HS-27A (cell line): ENCODE measurements at places on chromosomes 11 and 22.

DNA sequence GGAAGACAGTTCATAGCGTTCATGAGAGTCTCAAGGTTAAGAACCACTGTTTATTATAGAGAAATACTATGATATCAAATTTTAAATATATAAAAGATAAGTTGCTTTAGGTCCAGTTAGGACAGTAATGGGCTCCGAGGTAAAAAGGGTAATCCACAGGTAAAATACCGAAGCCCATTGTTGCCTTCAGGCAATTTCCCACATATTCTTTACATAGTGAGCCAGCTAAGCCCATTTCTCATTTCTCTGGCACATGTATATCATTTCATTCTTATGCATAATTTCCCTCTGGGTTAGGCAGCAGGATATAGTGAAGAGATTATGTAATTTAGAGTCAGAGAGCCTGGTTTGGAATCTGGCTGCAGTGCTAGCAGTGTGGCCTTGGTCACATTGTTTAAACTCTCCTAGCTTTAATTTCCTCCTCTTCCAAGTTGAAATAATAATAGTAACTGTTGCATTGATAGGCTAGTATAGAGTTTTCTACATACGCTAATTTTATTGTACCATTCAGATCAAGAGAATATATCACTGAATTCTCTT is 7.6 kb upstream of the POU2AF1 start:
- no peak for DNase-seq

DNA sequence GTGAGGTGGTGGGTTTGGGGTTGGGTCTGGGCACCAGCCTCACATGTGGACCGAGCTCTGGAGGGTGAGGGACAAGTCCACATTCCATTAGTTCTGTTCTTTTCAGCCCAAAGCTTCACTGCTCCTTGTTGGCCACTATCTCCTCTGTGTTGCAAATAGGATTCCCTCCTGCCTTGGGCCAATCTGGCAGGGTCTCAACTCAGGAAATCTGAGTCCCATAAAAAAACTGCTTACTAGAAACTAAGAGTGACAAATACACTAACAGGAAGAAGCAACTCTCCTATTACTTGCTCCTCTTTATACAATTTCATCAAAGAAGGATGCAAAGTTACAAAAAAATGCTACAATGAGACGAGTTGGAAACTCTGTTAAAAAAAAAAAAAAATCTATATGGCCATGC is 66.2 kb upstream of the CSNK1E start:
- DNase-seq, result no peak

DNA sequence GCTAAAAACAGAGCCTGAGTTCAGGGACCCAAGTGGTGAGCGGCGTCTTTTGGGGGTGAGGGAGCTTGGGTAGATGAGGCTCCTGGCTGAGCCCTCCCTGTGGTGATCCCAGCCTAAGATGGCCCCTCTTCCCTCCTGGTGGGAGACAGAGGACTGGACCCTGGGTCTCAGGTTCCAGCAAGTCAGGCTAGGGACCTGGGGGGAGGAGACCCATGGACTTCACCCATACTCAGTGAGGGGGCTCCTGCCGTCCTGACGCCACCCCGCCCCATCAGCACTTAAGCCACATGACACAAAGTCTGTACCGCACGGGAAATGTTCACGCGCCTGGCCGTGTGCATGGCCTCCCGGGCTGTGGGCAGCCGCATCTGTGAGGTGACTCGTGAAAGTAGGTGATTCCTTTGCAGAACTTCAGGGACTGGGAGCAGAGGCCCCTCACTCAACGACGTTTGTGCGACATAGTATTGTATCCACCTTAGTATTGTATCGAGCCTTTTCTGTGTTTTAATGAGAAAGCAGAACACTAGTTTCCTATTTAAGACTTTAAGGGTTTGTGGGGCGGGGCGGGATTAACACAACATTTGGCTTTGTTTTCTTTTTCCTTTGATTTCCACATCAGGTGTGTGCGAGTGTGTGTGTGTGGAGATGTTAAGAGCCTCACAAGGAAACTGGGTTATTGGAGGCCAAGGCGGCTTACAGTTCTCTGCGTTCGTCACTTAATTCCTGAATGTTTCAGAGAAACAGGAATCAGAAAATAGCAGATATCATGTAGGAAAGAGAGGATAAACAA is 18.4 kb upstream of the TMEM191C start:
- DNase-seq, result no peak

DNA sequence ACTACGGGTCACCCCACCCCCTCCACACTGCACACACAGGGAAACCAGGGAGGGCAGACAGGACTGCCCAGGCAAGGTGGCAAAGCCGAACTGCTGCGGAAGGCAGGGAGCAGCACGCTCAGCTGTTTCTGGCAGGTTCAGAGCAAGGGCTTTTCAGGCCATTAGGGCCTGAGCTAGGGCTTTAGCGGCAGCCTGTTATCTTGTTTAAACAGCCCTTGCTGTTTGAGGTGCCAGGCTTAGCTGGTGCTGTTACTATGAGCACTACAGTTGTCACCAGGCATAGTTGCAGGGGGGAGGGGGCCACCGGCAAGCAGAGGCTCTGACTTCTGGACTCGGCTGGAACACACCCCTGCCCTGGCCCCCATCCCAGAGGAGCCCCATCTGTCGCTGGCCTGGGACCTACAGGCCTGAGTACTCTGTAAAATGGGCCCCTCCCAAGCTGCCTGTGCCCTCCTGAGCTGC is 34.9 kb downstream of the RSPH14 start:
- DNase-seq, result no peak

- DNase-seq, result no peak
Measured at GRCh38 chr11:11668781-11669180, 47.0 kb upstream of the GALNT18 start.

- no peak for DNase-seq
Measured at GRCh38 chr11:84524422-84525051, 1102.6 kb downstream of the DLG2 start.

GRCh38 chr11:11243209-11243589 is 109.9 kb downstream of the CSNK2A3 start:
- DNase-seq, result no peak

GRCh38 chr11:61332797-61333549 is at the start of the genes DDB1 and TKFC:
Gene DDB1 (minus strand): TSS chr11:61333105. CDS start chr11:61332968, 137 bp downstream.
Gene TKFC (plus strand): TSS chr11:61333228. CDS start chr11:61334729, 1,501 bp downstream.
- DNase-seq, result peak; percentile 57

GRCh38 chr11:19345848-19346681 is 105.3 kb upstream of the E2F8 start:
- no peak for DNase-seq

DNA sequence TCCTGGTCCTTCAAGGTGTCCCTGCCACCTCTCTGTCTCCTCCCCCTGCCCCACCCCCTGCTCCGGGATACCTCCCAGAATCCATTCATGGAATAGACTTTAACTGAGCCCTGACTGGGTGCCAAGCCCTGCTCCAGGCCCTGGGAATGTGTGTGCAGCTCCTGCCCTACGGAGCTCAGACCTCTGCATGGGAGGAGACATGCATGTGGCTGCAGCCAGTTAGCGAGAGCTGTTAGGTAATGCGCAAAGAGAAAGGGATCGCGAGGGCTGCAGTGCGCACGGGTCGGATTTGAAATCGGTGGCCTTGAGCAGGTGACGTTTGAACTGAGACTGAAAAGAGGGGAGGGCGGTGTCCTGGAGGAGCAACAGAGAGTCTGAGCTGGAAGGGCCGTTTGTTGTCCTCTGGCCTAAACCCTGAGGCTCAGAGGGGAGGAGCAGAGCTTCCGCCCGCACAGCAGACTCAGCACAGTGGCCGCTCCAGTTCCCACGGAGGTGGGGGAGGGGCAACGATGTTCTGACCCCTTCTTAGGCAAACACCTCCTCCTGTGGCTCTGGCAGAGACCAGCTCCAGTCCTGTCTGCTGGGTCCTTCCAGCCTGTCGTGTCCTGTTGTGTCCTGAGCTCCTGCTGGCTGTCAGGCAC is 19.8 kb upstream of the LRRC10B start:
- DNase-seq, result no peak

DNA sequence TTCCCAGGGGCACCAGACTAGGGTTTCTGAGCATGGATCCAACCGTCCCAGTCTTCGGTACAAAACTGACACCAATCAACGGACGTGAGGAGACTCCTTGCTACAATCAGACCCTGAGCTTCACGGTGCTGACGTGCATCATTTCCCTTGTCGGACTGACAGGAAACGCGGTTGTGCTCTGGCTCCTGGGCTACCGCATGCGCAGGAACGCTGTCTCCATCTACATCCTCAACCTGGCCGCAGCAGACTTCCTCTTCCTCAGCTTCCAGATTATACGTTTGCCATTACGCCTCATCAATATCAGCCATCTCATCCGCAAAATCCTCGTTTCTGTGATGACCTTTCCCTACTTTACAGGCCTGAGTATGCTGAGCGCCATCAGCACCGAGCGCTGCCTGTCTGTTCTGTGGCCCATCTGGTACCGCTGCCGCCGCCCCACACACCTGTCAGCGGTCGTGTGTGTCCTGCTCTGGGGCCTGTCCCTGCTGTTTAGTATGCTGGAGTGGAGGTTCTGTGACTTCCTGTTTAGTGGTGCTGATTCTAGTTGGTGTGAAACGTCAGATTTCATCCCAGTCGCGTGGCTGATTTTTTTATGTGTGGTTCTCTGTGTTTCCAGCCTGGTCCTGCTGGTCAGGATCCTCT is 709 bp downstream of the MRGPRX4 start:
- no peak for DNase-seq

DNA sequence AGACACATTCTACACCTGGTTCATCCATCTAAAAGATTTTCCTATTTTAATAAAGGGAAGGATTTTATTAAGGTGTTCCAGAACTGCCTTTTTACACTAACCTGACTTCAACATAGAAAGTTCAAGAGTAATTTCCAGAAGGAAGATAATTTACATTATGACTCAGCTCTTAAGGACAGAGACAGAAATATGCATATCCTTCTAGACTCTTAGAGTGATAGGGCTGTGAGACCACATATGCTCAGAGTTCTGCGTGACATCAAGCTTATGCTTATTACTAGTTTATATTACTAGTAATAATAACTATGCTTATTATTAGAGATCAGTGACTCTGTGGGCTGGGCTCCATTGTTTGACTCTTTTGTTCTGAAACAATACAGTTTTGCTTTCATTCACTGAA is 4.6 kb downstream of the PDGFD start:
- no peak for DNase-seq

DNA sequence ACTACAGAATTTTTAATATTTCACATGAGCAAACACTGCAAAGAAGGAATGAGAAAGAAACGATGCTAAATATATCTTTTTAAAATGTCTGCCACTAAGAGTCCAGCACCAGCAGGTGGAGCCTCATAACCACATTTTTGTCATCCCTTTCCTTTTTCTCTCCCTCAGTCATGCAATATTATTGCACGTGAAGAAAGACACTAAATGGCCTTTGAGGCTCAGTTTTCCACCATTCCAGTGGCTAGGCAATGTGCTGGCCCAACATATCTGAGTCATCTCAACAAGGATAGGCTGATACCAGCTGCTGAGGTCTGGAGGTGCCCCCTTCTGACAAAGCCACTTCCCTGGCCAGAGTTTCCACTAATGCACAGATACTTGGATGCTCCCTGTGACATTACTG is 1.8 kb downstream of the ALKBH8 start:
- DNase-seq, result no peak

GRCh38 chr11:86138958-86139357 is 70.1 kb upstream of the PICALM start:
- DNase-seq, result no peak

GRCh38 chr11:2991452-2992233 is 486 bp downstream of the NAP1L4 start:
- DNase-seq, result no peak

- DNase-seq, result no peak
Measured at GRCh38 chr11:66279092-66279734, 1.2 kb downstream of the CNIH2 start.

DNA sequence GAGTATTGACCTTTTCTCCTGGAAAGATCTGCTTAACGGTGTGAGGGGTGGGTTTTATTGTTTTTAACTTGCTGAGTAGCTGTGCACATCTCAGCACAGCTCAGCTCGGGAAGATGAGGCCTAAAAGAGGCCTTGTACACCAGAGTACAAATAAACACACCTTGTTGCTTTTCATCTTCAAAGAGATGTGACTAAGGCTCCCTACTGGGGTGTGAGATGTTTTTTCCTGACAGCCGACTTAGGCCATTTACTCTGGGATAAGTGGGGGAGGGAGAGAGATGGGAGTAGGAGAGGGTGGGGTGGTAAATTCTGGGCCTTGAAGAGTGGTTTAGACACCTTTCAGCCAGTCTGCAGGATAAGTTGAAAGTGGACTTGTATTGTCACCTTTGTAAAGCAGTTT is 2.9 kb downstream of the LDLRAD3 start:
- no peak for DNase-seq

- peak; percentile 94 for DNase-seq
Measured at GRCh38 chr22:46069521-46070214, 80.7 kb upstream of the PPARA start.
